AG09309 (cell line): ENCODE measurements at places on chromosomes 6 and 20.

- no peak for DNase-seq
Measured at GRCh38 chr6:143125455-143125854, 64.8 kb downstream of the AIG1 start.

GRCh38 chr6:110938171-110938570 is 20.3 kb upstream of the GTF3C6 start:
- no peak for DNase-seq

- DNase-seq: no peak
Measured at GRCh38 chr6:111572216-111572706, 33.4 kb downstream of the TRAF3IP2 start.

GRCh38 chr6:7515363-7515762 is 26.1 kb upstream of the DSP start:
- no peak for DNase-seq

- DNase-seq: no peak
Measured at GRCh38 chr6:170455335-170455979, 97.7 kb downstream of the PSMB1 start.

DNA sequence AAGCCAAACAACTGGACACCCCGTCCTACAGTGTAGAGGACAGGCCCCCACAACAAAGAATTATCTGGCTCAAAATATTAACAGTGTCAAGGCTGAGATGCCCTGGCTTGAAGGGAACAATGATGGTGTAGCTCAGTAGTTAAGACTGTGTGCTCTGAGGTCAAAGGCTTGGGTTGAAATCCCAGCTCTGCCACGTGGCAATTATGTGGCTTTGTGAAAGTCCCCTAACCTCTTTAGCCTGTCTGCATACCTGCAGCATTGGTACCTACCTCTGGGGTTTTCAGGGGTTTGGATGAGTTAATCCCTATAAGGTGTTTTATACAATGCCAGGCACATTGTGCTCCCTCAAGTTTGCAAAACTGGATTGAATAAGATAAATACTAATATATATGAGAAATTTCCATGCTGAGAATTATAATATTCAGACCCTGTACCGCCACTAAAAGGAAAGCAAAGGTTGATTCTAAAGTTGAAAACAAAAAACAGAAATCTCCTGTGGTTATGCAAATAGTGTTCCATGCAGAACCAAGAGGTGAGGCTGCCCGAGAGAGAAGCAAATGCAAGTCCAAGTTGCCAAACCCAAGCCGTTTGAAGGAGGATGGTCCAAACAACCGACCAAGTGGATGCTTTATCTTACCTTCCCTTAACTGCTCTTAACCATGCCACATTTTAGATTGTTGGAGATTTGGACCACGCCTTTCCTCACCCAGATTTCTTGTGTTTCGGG is 199.8 kb downstream of the NFATC2 start:
- no peak for DNase-seq

- DNase-seq: no peak
Measured at GRCh38 chr6:89290401-89291155, 24.5 kb downstream of the GABRR2 start.

GRCh38 chr20:4862661-4863060 is 138.6 kb downstream of the SLC23A2 start:
- DNase-seq: no peak

GRCh38 chr20:49411221-49411925 is 71.1 kb downstream of the KCNB1 start:
- no peak for DNase-seq

DNA sequence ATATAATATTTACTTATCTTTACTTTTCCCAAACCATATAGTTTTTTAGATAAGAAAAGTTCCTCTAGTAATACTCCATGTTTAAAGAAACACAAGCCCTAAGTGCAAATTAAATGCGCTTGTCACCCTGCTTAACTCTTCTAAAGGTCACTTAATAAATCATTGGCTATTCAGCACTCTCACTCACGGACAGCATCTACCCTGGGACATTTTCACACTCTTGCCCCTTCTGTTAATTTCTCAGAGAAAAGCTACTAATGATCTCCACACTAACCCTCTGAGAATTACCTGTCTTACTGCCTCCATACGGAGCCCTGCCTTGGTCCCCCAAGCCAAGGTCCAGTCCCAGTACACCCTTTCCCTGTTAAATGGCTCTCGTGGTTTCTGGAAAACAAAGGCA is 102.2 kb downstream of the NRN1 start:
- no peak for DNase-seq

- peak; percentile 37 for DNase-seq
Measured at GRCh38 chr20:61753316-61753942, 312.3 kb downstream of the TAF4 start.

DNA sequence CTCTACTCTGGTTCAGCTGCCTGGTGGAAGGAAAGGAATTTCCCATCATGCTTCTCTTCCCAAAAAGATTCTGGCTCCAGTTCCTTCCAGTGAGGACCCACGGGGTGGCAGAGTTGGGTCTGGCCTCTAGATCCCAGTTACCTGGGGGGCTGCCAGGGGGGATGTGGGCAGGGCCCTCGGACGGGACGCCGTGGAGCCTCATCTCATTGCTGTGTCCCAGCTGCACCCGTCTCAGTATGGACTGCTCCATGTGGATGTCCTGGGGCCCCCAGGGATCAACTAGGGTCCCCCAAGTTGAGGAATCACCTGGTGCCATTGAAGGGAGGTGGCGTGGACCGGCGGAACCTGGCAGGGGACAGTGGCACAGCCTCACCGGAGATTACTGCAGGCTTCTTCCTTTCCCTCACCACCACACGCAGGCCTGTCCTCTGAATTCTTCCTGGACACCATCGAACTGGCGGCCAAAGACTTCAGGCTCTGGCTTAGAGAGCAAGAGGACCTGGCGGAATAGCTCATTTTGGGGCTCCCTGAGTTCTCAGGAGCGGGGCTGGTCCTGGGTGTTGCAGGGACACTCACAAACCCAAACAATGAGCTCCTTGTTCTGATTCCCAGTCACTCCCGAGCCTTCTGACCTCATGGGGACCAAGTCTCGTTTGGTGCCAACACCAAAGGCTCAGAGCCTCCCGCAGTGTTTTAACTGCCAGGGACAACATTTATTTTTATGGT is 8.5 kb downstream of the ZBP1 start:
- DNase-seq: no peak

GRCh38 chr6:160424256-160424655 is 76.1 kb downstream of the SLC22A3 start:
- no peak for DNase-seq

DNA sequence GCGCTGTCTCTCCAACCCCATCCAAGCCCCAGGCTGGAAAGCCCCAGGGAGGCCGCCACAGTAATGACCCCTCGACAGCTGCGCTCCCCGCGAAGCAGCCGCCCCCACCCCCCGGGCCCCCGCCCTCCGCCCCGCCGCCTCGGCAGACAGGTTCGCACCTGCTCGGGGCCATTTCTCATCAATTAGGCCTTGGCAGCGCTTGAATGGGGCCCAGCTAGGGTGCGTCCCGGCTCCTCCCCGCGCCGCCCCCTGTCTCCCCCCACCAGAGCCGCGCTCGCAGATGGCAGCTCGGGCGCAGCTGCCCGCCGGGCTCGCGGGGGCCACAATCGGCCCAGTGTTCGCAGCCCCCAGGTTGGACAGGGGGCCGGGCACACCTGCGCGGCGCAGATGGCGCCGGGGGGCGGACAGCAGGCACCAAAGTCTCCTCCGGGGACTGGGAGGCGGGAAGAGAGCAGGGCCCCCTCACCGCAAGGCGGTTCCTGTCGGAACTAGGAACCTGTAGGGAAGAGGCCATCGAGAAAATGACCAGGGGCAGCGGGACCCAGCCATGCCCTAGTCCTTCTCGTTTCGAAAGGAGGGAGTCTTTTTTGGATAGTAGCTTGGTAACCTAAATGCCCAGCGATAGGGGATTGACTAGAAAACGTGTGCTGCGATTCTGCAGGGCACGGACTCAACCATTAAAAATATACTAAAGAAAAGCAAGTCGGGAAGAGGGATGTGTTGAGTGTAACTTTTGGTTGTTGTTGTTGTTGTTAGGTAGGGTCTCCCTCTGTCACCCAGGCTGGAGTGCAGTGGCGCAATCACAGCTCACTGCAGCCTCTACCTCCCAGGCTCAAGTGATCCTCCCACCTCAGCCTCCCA is 83.2 kb upstream of the EYA2 start:
- no peak for DNase-seq

GRCh38 chr6:119326291-119327005 is 23.1 kb downstream of the MAN1A1 start:
- no peak for DNase-seq

DNA sequence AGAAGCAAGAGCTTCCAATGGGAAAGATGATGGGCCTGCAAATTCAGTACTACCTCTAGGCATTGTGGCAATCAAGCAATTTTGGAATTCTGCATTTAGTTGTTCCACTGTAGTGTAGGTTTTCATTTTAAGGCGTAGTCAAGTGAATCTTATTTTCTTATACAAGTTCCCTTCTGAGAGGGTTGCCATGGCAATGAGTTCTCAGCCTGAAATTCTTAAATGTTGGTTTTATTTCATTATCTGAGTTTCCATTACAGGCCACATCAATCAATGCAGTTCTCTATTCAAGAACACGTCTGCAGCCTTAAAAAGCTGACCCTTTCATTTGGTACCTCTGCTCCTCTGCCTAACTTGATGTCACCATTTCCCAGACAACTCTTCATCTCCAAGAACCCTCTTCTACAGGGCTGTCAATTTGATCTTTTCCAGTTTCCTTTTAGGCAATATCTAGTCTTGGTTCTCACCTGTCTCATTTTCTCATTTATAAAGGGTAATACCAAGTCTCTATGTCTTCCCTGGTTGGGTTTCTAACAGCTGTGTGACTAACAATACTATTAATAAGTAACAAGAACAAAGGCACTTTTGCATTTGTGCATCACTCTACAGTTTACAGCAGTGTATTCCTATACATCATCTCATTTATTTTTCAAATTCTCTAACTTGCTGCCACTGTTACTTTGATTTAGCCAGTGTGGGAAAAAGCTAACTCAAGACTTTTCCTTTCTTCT is 898.2 kb upstream of the FLRT3 start:
- DNase-seq: no peak

DNA sequence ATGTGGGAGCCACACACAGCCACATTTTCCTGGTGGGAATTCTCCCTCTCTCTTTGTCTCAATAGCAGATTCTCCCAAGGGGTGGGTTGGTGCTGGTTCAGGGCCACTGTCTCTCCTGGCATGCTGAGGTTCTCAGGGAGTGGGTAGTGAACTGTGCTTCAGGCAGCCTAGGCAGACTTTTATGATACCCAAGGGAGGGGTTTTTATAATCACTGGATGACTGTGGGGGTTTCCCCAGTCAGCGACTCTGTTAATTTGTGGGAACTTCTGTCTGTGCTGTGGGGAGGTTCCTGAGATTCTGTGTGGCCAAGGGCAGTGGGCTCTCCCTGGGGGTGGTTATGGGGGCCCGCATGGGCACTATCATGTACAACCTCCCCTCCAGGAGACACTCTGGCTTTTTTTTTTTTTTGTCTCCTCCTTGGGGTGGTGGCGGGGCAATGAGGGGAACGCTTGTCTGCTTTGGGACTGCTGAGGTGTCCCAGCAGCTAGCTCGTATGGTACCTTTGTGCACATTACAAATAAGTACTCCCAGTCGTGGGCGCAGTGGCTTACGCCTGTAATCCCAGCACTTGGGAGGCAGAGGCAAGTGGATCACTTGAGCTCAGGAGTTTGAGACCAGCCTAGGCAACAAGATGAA is 10.0 kb downstream of the PTK7 start:
- DNase-seq: no peak

DNA sequence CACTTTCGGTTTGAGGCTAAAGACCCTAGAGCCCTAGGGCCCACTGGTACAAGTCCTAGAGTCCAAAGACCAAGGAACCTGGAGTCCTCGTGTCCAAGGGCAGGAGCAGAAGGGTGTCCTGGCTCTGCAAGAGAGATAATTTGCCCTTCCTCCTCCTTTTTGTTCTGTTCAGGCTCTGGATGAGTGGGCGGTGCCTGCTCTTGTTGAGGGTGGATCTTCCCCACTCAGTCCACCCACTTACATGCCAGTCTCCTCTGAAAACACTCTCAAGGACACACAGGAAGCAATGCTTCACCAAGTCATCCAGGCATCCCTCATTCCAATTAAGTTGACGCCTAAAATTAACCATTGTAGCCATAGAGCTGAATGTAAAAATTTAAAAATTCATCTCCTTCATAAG is 102.1 kb downstream of the UST start:
- no peak for DNase-seq

DNA sequence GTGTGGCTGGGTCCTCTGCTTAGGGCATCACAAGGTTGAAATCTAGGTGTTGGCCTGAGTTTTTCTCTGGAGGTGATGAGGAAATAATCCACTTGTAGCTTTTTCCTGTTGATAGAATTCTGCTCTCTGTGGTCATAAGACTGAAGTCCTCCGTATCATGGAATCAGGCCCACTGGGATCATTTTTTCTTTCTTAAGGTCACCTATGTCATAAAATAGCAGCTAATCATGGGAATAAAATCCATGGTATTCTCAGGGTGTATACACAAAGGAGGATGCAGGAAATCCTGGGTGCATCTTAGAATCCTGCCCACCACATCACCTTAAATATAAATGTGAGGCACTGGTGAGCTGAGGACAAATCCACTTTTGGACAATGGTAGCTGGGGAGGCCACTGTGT is 72.7 kb downstream of the PRDM1 start:
- no peak for DNase-seq

DNA sequence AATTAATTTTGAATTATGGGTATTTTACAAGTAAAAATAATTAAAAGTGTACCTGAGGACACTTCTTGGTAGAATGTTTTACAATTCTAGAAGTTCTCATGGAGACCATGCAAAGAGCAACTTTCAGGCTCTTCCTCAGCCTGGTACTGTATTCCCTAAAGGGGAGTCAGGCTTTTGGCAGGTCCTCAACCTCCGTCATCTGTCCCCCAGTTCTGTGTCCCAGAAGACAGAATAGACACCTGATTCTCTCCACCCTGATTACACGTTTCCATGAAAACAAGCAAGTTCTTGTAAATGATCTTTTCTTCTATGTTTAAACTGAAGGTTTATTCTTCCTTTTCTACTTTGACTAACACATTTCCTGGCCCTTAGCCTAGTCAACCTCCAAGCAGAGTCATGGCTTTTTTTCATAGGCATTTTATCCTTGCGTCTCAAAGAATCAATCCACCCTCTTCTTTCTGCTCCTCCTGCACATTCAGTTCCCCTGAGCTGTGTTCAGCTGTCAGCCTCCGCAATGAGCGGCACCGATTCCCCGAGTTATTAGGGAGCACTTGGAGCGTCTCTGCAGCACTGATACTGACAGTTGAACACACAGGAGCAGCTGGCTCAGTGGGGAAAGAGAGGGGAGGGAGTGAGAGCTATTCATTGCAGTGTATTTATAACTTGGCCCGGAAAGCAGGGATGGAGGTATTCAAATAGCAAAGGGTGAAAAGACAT is 1082.4 kb upstream of the MAP3K7 start:
- DNase-seq: no peak
